ENCODE measurements at places on chromosomes 2 and 18.

DNA sequence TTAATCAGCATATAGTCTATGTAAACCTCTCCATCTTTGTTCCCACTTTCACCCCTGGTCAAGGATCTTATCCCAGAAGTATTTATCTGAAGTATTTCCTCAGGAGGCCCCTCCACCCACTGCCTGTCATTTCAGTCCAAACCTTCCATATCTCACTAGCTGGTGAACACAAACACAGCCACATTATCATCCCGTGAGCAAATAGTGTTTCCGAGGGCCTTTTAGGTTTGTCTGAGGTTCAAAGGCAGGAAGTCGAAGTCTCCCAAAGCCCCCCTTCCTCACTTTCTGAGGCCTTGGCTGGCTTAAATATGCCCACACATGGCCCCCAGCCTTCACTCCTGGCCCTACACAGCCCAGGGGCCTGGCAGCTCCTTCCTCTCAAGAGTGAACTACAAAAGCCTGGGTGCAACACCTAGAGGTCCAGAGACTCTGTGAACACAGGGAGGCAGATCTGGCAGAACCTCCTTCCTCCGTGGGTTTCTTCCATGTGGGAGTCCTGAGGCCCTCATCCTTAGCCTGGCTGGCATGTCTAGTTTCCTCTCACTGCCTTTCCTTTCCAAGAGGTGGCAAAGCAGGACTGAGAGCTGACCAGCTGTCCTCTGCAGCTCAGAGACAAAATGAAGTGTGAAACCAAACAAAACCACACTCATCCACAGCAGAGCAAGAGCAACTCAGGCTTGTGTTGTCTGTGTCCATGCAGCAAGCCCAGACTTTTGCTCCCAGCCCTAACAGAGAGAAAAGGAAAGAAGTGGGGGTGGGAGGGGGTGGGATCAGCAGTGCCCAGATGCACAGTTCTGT, 264.2 kb downstream of the SS18 start:
- no peak for DNase-seq

- no peak for DNase-seq
These were observed 70.2 kb downstream of the HRH4 start for GRCh38 chr18:24530630-24531111.

GRCh38 chr18:42052122-42052708, 97.2 kb downstream of the PIK3C3 start:
- DNase-seq = no peak

DNA sequence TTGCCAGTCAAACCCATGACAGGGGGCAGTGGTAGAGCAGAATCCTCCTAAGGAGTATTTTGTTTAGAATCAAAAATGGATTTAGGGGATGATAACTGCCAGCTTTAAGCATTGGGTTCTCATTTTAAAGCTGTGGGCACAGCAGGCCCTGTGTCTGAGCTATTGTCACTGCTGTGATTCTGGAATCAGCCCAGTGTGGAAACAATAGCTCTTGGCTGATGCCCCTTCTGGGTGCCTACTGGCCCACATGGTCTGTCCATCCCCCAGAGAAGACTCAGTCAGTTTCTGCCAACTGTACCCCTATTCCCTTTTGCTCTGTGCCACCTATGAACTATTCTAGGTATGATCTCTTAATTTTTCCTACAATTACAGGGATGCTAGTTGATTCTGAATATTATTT, 91.7 kb upstream of the LRRTM1 start:
- no peak for DNase-seq

GRCh38 chr2:98975611-98976010, 39.6 kb upstream of the CRACDL start:
- no peak for DNase-seq

DNA sequence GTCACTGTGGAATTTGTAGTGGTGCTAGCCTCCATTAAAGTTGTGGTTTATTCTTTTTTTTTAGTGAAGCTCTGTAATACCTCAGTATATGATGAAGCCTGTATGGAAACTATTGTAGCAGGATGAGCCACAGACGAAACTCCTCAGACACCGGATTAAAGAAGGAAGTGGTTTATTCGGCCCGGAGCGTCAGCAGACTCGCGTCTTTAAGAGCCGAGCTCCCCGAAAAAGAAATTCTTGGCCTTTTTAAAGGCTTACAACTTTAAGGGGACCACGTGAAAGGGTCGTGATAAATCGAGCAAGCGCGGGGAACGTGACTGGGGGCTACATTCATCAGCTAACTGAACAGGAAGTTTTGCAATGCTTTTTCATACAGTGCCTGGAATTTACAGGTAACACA, 8.1 kb upstream of the CCL20 start:
- no peak for DNase-seq

- no peak for DNase-seq
These were observed 47.6 kb downstream of the ODC1 start for GRCh38 chr2:10400568-10400977.

DNA sequence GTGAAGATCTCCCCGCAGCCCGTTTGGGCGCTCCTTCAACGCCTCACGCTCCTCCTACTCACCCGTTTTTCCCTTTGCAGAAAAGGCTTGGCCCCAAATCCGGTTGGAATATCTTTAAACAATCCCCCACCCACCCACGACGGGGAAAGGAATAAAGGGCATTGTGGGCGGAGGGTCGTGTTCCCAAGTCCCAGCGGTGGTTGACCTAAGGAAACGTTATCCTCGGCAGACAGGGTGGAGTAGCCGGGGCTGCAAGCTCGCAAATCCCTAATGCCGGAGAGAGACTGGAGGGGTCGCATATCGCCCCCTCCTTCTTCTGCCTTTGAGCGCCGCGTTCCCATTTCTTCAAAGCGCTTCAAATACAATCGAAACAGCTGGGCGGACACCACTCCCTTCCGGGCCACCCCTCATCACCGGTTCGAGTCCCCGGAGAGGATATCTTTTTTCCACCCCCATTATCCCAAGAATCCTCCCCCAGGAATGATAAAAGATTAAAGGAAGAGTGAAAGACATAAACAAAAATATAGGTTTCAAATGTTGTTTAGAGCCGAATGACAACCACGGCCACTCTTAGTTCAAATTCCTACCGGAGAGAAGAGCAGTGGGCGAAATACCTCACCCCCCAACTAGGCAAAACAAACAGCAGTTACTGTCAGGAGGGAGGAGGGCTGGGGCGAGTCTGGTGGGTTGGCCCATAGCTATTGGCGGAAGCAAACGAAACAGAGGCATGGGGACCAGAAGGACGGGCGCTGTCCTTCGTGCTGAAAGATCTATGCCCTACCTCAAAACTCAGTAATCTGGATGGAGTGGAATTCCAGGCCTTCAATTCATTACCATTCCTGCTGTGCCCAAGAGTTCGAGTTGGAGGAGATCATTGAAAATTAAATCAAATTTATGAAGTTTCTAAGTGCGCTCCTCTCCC, 2.8 kb upstream of the GAD1 start:
- DNase-seq = no peak

DNA sequence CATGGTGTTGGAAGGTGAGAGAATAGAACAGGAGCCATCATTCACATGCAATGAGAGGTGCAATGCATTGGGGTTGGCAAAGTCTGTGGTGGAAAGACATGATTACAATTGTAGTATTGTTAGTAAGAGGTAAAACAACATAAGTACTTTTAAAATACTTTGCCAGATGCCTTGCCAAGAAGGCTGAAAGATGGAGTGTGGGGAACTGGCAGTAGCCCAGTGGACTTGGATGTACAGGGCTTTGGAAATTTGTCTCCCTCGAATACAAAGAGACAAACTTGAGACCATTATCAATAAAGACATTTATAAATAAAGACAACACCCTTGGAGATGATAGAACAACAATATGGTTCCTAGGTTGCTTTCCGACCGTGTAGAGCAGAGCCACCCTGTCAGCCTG, 62.0 kb downstream of the MDH1 start:
- no peak for DNase-seq

- no peak for DNase-seq
These were observed 7.6 kb upstream of the AGFG1 start for GRCh38 chr2:227464361-227464760.

GRCh38 chr2:190959911-190960788, 53.8 kb downstream of the STAT1 start:
- no peak for DNase-seq

DNA sequence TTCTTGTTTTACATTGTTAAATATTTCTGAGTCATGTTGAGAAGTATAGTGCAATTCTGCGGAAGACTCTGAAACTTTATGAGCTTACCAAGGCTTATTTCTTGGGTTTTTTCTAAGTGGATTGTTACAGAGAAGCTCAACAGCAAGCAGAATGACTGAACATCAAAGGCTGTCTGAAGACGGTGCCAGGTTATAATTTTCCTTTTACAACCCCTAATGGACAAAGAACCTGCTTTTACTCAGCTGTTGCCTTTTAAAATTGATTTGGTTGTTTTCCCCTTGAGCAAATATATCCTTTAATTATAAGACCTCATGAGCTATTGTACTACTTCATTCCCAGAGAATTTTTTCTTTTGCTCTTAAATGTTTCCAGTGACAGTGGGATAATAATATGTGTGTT, 41.6 kb downstream of the LAMA3 start:
- no peak for DNase-seq

All from H54 (cell line).